ENCODE measurements at places on chromosomes 6 and 20. TPM values are rescaled to one million over a fixed set of nuclear protein-coding genes. Genes with fewer than 3 reads are reported as not detected.

RIPPLY2 gene
- total RNA-seq: not detected

INSM1 gene
- total RNA-seq: not detected

DNA sequence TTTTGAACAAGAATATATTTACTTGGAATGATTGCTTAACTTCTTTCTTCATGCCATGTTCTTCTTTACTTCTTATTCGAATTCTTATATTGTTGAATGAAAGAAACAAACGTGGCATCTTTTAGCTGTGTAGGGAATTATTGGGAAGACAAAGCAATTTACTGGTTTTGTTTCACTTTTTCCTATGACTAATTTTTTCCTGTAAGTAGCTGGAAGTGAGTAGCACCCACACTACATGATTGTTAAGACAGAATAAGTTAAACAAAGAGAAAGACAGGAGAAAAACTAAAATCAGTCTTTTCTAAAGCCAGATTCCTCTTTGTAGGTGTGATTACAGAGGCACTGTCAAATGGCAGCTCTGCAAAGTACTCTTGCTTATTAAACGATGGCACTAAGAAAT is 593.4 kb downstream of the EYS start:
- no peaks in the 10 kb centered on the region for H3K36me3 ChIP-seq
- no peak overlapping the region for H3K27ac ChIP-seq
- H3K4me3 ChIP-seq: no peak overlapping the region
- H3K27me3 ChIP-seq: no peaks in the 10 kb centered on the region
- no peak for DNase-seq

ULBP2 gene
- total RNA-seq: 2.8 TPM

All from T-helper 17 cell (primary cell).